Daoy (cell line): ENCODE measurements at places on chromosomes 4 and X. TPM values are rescaled to one million over a fixed set of nuclear protein-coding genes. Genes with fewer than 3 reads are reported as not detected.

CLDN34 gene
- not detected in 2 replicates for total RNA-seq

GRCh38 chr4:5524446-5525299 lies 183.7 kb downstream of the EVC2 start:
- DNase-seq: peak; percentile 79

GRCh38 chrX:119646515-119646914 lies 40.3 kb upstream of the NKRF start:
- DNase-seq: no peak

DNA sequence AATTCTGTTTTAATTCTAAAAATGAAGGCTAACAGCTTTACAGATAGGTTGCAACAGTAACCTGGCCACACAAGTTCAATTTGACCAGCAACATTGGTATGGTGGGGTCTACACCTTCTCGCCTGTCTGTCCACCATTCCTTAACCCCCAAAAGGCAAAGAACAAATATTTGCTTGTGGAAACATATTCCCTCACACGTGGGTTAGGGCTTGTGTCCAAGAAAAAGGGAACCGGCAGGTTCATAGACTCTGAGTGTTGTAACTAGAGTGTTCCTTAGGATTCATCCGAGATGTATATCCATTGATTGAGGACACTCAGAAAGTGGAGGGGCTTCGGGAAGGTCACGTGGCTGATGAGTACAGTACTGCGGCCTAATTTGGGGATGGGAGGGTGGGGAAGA lies 54.1 kb downstream of the C4orf51 start:
- no peak for DNase-seq
